NCI-H1436 treated with DMSO at 0.1 percent for 48 hours (cell line): ENCODE measurements at places on chromosomes 3 and 15.

DNA sequence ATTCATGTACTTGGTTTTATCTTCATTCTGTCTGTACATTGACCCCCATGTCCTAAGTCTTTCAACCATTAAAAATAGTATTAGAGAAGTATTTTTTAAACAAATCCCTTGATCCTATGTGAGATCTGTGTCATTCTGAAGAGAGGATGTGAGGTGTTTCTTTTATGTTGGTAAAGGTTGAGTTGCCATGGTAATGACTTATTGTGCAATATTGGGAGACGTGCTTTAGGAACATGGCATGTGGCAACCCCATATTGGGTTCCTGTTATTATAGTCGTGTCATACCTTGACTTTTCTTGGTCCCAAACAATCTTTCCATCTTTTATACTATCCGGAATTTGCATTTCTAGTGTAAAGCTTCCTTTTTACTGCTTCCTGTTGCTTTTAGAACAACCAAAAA lies 203.1 kb downstream of the KCNAB1 start:
- DNase-seq = no peak

GRCh38 chr3:190303884-190304283 lies 18.4 kb downstream of the CLDN1 start:
- no peak for DNase-seq

- DNase-seq = no peak
Observed at GRCh38 chr15:40407330-40407990, 1.9 kb downstream of the IVD start.

- DNase-seq = no peak
Observed at GRCh38 chr15:35827141-35827540, 281.2 kb upstream of the DPH6 start.
